Gastroesophageal sphincter (tissue), 4 donors: ENCODE measurements at places on chromosomes 6 and 20. TPM values are rescaled to one million over a fixed set of nuclear protein-coding genes. Genes with fewer than 3 reads are reported as not detected.

NOX3 gene
- total RNA-seq: not detected

VSX1 gene
- total RNA-seq: not detected

ENPP4 gene
- 43.4 TPM for total RNA-seq

SH3BGRL2 gene
- total RNA-seq: 32.6 TPM

EBF4 gene
- total RNA-seq: 20.4 TPM

TMEM200A gene
- 1.1 TPM for total RNA-seq

BANF2 gene
- total RNA-seq: not detected

TOX2 gene
- total RNA-seq: 47.3 TPM

DPPA5 gene
- total RNA-seq: not detected

SOX18 gene
- total RNA-seq: 4.4 TPM

LY6G6C gene
- total RNA-seq: not detected

C6orf136 gene
- total RNA-seq: 17.6 TPM

NKX2-4 gene
- total RNA-seq: not detected

BPIFA1 gene
- total RNA-seq: not detected

HSPA1A gene
- 287 TPM for total RNA-seq

TRIM40 gene
- not detected for total RNA-seq

PLEKHG1 gene
- total RNA-seq: 14.7 TPM

CNKSR3 gene
- 17.4 TPM for total RNA-seq

GLP1R gene
- total RNA-seq: 0.54 TPM

PNPLA1 gene
- total RNA-seq: not detected

PLN gene
- 555 TPM for total RNA-seq

KCNS1 gene
- not detected for total RNA-seq

HLA-DOA gene
- 4.4 TPM for total RNA-seq

PI3 gene
- total RNA-seq: not detected

YWHAB gene
- 141 TPM for total RNA-seq

CCN6 gene
- not detected for total RNA-seq

GDAP1L1 gene
- total RNA-seq: 0.67 TPM

MEI4 gene
- 0.31 TPM for total RNA-seq

MDFI gene
- total RNA-seq: 1.4 TPM

FAM184A gene
- 8.3 TPM for total RNA-seq

GPR6 gene
- total RNA-seq: not detected

FKBP1C gene
- not detected for total RNA-seq

TEAD3 gene
- total RNA-seq: 58.3 TPM

TUBB2B gene
- total RNA-seq: 17.1 TPM

MROH8 gene
- 4.6 TPM for total RNA-seq

SLC17A3 gene
- not detected for total RNA-seq

KHDC1L gene
- not detected for total RNA-seq

RAMACL gene
- 0.27 TPM for total RNA-seq

SPTLC3 gene
- total RNA-seq: 14.6 TPM

FAM83B gene
- not detected for total RNA-seq

SAMD5 gene
- 0.93 TPM for total RNA-seq

CALHM6 gene
- total RNA-seq: 0.50 TPM

SLC18B1 gene
- 7.1 TPM for total RNA-seq

SOBP gene
- total RNA-seq: 29.9 TPM

ARG1 gene
- total RNA-seq: not detected

TNNC2 gene
- total RNA-seq: 1.3 TPM

EGFL8 gene
- total RNA-seq: 9.8 TPM

CDC40 gene
- 25.9 TPM for total RNA-seq

MTHFD1L gene
- total RNA-seq: 6.4 TPM

UNC5CL gene
- 0.19 TPM for total RNA-seq

OLIG3 gene
- not detected for total RNA-seq

NKAPL gene
- 6.6 TPM for total RNA-seq

HIVEP2 gene
- 25.3 TPM for total RNA-seq
